Putamen (tissue), 1 donor: ENCODE measurements at places on chromosomes 12 and 14.

- no peak for DNase-seq
These were observed 64.4 kb upstream of the FZD10 start for GRCh38 chr12:130097798-130098255.

GRCh38 chr12:106301241-106301610, 1.3 kb upstream of the TCP11L2 start:
- no peak for DNase-seq

DNA sequence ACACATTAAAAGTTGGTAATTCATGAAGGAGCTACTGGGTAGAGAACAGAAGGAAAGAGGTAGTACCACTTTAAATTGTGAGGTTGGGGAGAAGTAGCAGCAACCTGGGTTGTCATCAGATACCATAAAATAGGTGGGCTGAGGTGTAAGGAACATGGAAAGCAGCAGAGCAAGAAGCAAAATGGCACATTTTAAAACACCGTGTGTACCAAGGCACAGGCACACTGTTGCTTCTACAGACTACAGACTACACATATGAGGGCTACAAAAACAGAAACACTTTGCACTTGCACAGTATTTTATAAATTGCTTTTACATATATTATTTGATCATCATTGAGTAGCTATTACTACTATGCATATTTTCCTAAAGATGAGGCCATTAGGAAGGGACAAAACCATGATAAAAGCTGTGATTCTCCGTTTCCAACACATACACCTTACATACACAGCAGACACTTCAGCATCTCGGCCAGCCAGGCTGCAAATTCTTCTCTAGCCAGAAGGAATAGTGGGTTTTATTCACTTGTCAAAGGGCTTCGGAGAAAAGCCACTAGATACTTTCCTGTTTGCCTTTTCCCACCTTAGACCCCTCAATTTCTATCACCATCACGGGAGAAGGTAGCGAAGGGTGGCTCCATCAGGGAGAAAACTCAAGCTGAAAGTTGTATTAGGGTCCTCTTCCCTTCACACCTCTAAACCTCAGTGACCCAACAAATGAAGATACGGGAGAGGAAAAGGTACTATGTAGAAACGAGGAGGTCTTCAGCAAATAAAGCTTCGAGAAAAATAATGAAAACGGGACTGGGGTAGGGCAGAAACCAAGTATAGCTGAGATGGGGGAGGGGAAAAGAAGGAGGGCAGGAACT, 1.6 kb downstream of the PYM1 start:
- no peak for DNase-seq

DNA sequence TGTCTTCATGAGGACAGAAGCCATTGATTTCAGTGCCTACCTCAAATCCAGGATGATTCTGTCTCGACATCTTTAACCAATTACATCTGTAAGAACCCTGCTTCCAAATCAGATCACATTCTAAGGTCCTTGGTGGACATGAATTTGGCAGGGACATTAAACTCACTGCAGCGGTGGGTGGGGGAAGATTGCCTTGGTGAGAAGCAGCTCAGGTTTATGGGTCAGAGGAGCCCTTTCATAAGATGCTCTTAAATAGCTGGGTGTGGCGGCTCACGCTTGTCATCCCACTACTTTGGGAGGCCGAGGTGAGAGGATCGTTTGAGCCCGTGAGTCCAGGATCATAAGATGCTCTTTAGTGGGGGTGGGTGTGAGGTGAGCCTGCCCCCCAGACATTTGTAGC, 42.9 kb downstream of the ELK3 start:
- DNase-seq = no peak

DNA sequence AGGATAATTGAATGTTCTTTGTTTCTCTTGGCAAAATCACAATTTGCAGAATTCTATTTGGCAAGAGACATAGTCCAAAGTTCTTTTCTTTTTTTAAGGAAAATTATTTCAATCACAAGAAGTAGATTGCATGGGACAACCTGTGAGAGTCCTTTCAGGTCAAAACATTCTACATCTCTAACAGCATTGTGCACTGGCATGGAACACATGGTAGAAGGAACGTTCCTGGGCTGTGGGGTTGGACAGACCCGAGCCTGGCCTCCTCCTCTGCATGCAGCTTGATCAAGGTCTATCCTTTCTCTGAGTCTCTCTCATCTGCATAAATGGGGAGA, 88.6 kb upstream of the CPSF6 start:
- DNase-seq = no peak

GRCh38 chr12:108332791-108333382, 6.2 kb downstream of the CMKLR1 start:
- peak; percentile 41 for DNase-seq

- DNase-seq = no peak
These were observed 326.9 kb downstream of the TMEM121 start for GRCh38 chr14:105853089-105853906.

DNA sequence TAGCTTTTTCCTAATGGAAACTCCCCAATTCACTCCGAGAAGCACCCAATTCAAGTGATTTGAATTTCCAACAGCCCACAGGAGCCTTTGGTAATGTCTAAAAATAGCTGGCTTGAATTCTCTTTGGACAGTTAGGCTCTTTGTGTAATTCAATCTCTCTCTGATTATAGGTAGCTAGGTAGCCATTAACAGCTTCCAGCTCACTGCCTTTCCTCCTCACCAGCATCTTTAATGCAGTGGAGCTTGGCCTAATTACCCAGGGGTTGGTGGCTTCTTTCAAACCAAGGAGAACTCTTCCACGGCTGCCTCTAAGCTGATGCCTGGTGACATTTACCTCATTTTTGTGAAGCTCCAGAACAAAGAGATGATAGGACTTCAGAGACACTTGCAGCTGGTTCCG, 86.4 kb downstream of the WSCD2 start:
- DNase-seq = no peak

DNA sequence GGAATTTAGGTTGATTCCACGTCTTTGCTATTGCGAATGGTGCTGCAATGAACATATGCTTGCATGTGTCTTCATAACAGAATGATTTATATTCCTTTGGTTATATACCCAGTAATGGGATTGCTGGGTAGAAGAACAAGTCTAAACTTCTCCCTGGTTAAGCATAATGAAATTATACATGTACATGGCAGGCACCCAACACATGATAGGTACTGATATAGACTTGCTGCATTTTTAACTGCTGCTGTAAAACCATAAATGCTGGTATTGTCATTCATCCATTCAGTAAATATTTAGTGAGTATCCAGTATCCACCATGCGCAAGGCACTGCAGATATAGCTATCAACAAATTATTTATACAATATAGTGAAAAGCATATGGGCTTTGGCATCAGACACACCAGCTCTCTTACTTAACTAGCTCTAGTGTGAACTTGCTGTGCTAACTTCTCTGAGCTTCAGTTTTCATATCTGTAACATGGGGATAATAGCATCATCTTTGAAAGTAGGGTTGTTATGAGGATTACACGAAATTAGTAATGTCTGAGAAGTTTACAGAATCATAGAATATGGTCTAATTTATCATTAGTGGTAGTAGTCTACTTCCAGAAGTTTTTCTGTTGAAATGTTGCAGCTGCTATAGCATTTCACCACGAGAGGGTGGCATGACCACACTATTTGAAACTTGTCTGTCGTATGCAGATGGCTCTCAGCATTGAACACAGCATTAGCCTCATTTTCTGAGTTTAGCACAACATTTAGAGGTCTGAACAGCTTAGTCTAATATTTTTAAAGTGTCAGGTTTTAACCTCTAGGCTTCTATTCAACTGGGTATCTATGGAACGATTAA, 32.0 kb upstream of the SEL1L start:
- peak; percentile 47 for DNase-seq

DNA sequence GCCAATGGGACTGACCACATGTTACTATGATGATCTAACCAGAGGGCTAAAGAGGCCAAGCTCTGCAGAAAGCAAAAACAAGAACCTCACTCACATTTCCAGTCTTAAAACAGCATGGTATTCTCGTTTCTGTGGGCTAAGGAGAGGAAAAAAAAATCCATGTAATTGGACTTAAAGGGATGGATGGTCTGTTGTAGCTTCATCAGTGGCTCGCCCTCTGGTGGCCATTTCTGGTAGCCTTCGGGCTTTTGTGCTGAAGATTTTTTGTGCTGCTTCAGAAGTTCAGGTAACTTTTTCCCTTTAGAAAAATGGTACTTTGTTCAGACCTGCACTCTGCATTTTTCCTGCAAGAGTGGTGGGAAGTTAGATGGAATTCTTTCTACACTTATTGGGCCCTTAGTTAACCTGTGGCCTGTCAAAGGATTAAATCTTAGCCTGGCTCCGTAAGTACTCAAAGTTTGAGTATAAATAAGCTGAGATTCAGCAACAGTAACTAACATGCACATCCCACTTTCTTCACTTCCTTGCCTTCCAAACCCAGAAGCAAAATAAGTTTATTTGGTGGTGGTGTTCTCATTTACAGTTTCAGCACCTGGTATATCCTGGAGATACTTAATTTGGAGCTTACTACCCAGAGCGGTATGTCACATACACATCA, 22.3 kb downstream of the DCAF4 start:
- peak; percentile 35 for DNase-seq

DNA sequence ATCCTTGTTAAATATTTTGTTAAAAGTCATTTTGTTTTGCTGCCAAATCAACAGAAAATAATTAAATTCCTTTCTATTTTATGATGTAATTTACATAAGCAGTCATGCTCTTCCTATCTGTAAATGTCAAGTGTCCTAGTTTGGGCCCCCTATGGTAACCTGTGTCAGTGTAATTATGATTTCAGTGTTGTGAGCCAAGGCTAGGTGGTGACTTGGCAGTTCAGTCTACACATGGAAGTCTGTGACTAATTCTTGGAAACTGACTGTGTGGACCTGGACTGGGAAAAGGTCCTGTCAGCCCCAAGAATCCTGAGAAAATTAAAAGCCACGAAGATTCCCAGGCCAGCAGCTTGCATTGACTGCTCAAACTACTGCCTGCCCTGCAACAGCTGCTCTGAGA, 371.0 kb downstream of the FUT8 start:
- no peak for DNase-seq

- no peak for DNase-seq
These were observed 99.2 kb upstream of the TBX3 start for GRCh38 chr12:114783089-114783618.

GRCh38 chr14:44271637-44272036, 235.4 kb downstream of the FSCB start:
- no peak for DNase-seq

DNA sequence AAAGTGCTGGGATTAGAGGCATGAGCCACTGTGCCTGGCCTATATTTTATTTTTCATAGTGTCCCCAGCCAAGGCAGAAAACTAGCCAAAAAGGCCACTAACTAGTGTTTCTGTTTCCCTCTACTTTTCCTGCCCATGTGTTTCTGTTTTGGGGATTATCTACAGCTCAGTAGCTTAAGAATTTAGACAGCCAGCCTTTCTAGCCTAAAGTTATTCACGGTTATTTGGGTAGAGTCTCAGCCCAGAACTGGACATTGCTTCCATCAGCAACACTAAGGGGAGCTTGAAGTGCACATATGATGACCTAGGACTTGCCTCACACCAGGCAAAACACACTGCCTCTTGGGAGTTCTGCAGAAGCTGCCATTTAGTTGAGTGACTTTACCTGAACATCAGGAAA, 17.9 kb downstream of the PROX2 start:
- no peak for DNase-seq

- DNase-seq = no peak
These were observed 184.7 kb upstream of the DCN start for GRCh38 chr12:91367234-91367849.

DNA sequence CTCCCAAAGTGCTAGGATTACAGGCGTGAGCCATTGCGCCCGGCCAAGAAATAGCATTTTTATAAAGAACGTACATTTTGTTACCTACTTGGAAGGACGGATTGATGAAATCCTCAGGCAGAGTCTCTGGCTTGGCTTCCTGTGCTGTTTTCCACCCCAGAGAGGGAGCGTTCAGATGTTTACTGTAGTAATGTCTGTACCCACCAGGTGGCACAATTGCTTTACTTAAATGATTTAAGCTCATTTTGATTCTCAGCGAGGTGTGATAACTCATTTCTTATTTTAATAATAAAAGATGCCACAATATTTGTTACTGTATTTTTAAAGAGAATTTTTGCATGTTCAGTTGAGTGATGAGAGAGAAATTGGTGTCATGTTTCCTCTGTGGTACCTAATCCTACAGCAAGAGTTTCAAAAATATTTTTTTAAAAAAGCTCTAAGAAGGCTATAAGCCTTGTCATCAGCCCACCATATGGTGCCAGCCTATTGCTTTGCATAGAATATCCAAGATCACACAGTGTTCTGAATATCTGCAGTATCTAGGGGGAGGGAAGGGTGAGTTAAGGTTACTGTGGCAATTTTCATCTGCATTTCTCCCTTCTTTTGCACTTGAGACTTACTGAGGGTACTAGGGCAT, 82.6 kb upstream of the TRAF3 start:
- peak; percentile 69 for DNase-seq

DNA sequence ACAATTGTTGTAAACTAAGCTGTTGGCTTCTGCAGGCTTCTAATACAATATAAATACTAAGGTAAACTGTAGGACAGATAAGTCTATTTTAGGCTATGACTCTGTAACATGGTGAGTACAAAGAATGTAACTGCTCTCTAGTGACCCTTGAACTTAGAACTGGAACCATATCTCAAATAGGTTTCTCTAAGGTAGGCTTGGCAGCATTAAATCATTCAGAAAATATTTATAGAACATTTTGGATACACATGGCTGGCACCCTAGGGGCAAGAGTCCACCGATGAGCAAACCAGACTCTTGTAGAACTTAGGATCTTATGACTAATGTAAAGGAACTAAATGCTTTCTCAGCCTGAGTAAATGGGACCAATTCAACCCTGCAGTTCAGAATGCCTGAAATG, 19.4 kb upstream of the SLC25A3 start:
- DNase-seq = no peak

DNA sequence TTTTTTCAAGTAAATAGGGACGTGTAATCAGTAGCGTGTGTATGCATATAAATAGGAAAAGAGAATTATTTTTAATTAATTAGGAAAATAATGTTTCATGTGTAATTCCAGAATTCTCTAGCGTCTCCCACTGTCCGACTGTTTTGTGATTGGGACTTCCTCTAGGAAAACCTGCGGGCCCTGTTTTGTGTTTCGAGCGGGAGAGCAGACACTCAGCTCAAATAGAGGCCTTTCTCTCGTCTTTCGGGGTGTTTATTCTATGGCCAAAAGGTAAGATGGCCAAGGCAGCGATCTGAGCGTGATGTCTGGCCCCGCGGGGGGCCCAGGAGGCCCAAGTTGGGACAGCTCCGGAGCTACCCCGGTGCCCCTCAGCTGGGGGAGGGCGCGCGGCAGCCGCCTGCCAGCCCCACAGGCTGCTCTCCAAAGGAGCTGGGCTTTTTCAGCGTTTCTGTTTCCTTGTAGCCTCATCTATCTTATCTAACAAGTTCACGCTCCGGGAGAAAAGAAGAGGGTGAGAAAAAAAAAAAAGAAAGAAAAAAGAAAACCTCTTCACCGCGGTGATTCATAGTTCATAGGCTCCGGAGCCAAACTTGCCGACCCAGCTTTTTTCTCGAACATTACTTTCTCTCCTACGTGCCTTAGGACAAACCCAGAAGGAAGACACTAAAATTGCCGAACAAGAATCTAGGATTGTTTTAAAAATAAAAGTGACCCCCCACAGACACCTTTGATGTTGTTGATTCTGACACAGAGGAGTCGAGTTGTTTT, 7.5 kb upstream of the FOXG1 start:
- no peak for DNase-seq
